Activated CD4-positive, CD25-positive, alpha-beta regulatory T cell (primary cell): ENCODE measurements at places on chromosomes 5 and 9.

- DNase-seq, result no peak
Observed at GRCh38 chr5:95823218-95823737, 752 bp upstream of the GLRX start.

DNA sequence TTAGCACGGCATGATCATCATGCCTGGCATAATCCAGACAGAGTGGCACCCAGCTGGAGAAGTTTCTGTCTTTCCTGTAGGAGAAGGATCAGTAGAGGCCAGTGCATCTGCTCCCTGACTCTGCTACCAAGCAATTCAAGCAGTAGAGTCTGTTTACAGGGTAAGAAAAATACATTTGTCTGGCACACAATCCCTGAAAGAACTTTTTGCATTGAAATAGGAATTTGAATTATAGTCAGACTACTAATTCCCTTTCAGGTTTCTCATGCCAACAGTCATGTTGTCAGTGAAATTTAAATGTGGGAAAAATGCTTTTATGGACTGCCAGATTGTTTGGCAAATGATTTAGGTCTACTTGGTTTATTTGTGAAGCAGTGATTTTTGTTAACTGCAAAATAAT is 125.6 kb downstream of the RAB3C start:
- DNase-seq, result no peak

- DNase-seq, result no peak
Observed at GRCh38 chr5:124979251-124979650, 232.8 kb upstream of the ZNF608 start.

- DNase-seq, result no peak
Observed at GRCh38 chr5:33531824-33532223, 91.1 kb downstream of the TARS1 start.

DNA sequence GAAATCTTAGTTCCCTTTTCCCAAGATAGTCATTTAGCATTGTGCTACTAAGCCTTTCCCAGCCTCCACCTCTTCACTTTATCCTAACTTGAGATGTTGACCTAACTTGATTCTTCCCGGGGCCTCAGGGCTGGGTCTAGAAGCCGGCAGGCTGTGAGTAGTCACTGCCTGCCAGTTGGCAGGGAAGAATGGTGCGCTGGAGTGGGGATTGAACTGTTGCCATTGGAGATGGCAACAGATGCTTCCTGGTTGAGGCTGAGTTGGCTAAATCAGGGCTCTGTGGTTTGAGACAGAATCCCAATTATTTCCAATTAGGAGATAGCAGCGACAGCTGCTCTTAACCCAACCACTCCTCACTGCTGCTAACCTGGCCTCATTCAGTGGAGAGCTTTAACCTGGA is 343.1 kb downstream of the BRINP1 start:
- no peak for DNase-seq

DNA sequence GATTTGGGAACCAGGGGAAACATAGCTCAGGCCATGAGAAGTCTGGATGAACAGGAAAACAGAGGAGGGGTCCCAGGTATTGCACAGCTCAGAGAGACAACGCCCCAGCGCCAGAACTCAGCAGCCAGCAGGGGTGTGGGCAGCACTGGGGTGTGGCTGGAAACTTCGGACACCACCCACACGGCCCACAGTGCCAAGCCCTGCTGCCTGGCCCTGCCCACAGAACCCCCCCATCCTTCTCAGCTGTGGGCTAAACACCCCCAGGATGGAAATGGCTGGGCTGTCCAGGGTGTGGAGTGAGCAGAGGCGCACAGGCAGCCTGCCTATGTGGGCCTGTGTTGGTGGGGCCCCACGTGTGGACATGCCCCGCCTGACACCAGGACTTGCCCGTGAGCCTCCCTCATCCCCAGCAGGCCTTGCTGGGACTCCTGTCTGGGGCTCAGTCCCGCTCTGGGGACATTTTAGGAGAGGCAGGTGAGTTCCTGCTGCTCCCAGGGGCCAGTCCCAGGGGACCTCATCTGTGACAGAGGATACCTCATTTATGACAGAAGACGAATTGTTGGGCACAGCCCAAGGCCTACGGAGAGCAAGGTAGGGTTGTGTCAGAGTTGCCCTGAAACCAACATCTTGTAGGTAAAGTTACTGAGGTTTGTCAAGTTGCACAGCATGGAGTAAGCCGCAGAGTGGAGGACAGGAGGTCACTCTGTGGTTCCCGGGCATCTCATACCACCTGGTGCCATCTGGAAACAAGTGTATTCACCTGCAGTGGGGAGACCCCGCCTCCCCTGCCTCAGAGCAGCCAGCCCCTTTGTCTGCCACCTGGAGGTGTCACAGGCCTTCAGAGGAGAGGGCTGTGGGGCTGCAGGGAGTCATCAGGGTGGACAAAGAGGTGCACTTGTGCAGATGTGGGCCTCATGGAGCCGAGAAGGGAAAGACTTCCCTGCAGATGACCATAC is 183.2 kb downstream of the AUH start:
- DNase-seq, result no peak

DNA sequence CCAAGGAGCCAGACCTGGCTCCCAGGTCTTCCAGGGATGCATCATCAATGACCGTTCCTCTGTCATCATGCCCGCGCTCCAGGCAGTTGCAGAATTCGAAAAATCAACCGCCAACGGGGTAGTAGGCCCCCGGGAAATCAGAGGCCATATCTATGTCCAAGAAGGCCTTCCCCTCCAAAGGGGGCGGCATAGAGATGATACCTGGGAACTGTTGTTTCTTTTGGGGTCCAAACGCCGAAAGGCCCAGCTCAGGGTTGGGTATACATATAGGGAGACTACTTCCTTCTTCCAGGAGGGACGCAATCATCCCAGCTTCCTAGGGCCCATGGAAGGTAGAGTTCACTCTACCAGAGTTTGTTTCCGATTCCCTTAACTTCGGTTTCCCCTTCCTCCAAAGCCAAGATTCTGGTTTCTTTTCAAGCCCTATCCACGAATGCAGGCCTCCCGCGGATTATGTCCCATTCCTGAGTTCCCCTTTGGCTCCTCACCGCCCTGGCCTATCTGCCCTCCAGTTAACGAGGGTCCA is 754 bp downstream of the DCAF12 start:
- no peak for DNase-seq

DNA sequence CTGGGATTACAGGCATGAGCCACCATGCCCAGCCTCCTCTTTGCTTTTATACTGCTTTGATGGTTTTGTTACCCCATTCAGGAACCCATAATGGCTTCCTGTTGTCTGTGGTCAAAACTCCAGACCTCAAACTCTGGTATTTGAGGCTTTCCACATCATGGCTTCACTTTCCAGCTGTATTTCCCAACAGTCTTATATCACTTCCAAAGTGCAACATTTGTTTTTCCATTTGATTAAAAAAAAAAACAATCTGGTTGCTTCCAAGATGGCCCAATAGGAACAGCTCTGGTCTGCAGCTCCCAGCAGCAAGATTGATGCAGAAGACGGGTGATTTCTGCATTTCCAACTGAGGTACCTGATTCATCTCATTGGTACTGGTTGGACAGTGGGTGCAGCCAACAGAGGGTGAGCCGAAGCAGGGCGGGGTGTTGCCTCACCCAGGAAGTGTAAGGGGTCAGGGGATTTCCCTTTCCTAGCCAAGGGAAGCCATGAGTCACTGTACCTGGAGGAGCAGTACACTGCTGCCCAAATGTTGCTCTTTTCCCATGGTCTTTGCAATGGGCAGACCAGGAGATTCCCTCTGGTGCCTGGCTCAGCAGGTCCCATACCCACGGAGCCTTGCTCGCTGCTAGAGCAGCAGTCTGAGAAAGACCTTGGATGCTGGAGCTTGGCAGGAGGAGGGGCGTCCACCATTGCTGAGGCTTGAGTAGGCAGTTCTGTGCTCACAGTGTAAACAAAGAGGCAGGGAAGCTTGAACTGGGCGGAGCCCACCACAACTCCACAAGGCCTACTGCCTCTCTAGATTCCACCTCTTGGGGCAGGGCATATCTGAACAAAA is 458.4 kb downstream of the KDM4C start:
- DNase-seq, result no peak

DNA sequence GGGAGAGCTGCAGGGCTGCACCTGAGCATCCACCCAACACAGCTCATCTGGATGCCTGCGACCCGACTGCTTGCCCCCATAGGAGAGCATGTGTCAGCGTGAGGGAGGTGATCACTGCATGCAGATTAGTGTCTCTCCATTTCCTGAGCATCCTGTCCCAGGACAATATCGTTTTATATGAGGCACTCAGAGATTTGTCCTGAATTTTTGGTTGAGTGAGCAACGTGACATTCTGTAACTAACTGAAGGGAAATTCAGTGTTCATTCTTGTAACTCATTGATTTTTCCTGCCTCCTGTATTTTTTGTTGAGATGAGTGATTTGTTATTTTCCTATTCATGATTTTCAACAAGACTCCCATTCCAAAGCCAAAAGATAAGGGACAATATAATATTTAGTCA is 20.7 kb upstream of the ANKRD34B start:
- no peak for DNase-seq

GRCh38 chr9:14311956-14312685 is 1.8 kb downstream of the NFIB start:
- no peak for DNase-seq

GRCh38 chr9:18666348-18666747 is 192.4 kb downstream of the ADAMTSL1 start:
- no peak for DNase-seq

DNA sequence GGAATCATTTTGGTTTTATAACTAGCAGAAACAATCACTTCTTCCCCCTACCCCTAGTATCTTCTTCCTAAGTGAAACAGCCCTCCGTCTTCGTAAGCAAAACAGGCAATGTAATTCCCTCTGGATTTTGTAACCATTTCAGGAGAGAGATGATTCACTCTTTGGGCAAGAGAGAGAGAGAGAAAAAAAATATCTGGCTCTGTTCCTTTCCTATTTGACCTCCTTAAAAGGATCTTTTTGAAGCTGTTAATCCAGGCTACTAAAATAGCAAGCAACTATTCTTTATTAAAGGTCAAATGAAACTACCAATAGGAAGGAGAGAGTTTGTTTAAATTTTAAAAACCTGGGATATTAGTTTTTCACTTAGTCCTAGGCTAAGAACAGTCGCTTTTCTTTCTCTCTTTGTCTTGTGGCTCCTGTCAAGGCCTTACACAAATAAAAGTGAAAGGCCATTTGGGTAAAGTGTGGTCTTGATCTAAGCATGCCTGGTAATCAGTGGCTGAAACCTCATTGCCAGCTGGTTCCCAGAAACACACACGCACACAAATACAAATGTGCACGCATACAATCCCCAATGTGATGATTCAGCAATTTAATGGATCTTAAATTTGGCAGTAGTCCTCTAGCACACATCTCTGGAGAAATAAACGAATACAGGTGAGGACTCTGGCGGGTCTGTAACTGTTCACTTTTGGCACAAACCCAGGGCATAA is 70.2 kb downstream of the PRUNE2 start:
- DNase-seq, result no peak

GRCh38 chr5:122078116-122079110 is at the start of gene LOX:
TSS of gene LOX (minus strand) at chr5:122078259. CDS start at chr5:122077985, 274 bp downstream.
- DNase-seq, result no peak

DNA sequence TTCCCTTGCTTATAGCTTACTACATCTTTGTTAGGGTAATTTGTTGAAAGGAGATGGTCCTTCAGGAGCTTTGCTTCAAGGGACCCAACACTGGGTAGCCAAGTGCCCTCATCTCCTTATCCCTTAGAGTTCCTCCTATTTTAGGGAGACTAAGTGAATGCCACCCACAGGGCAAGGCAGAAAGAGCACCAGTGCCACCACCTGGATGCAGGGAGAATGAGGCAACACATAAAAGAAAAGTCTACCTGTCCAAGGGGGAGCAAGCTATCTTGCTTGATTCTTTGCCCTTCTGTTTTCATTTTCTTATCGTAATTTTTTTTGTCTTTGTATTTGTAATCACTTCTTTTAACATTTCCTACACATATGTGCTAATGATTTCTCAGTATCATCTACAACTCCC is 205.5 kb downstream of the NPR3 start:
- DNase-seq, result no peak

- DNase-seq, result no peak
Observed at GRCh38 chr5:93674866-93675459, 66.4 kb downstream of the POU5F2 start.

GRCh38 chr9:135215571-135216161 is 128.2 kb downstream of the OLFM1 start:
- no peak for DNase-seq

DNA sequence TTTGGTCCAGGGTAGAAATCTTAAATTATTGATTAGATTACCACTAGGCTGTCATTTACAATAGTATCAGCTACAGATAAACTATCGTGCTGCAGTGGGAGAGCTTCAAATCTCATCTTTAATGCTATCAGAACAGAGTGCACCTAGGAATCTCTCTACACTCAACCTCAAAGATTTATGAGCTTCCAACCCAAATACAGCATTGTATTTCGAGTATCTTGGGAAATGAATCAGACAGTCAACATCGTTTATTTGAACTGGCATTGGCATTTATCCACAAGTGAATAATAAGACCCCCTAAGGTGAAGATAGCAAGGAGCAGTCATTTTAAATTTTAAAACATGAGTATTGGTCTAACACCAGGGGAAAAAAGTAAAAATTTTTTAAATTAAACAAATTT is 1203.2 kb downstream of the CDH12 start:
- no peak for DNase-seq

DNA sequence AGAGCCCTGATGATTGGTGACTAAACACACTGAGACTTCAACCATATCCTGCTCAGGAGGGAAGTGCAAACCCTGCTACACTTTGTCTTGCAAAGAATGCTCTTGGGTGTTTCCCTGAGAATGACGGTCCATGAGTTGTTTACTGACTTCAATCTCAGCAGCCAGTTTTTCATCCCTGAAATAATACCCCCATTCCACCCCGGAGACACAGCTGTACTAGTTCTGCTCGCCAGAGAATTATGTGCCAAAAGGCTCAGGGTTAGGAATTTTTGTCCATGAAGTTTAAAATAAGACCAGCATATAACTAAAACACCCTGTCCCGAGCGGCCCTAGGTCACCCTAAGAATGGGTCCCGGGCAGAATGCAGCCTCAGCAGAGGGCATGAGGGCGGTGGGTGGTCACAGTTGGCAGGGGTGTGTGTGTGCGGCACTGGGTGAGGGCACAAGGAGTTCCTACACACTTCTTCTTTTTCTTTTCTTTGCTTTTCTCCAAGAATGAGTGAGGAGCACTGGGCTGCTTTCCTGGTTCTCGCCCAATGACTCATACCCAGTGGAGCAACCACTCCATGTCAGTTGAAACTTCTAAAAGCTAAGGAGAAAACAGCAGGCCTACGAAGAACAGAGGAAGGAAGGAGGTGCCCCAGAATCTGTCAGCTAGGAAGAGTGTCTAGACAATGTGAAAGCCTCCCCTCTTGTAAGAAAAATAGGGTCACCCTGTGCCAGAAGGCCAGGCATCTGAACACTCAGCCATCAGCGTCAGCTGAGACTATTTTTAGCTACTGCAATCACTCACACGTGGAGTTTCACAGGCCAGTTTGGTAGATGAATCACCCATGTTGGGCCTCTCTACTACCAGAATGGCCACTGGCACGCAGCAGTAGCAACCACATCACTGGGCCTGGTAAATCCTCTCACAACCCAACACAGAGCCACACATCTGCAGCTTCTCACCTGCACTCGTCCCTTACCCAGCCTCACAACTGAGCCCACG is 105.9 kb downstream of the DPYSL3 start:
- no peak for DNase-seq

GRCh38 chr9:3516667-3517330 is 9.0 kb downstream of the RFX3 start:
- DNase-seq, result no peak
